ENCODE measurements at places on chromosomes 4 and X.

DNA sequence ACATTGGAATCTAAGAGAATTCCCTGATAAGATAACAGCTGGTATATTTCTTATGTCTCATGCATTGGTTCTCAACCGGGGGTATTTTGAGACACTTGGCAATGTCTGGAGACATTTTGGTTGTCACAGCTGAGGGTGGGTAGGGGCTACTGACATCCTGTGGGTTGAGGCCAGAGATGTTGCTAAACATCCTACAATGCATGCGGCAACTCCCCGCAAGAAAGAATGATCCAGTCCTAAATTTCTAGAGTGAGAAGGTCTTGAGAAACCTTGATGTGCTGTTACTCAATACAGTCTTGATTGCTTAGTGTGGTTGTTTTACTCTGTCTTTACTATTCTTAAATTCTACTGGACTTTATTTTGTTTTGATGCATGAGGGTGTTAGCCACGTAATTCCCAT lies 287.2 kb downstream of the FRMPD4 start:
- no peak for DNase-seq

GRCh38 chrX:64188901-64189300 lies 16.6 kb downstream of the AMER1 start:
- no peak for DNase-seq

DNA sequence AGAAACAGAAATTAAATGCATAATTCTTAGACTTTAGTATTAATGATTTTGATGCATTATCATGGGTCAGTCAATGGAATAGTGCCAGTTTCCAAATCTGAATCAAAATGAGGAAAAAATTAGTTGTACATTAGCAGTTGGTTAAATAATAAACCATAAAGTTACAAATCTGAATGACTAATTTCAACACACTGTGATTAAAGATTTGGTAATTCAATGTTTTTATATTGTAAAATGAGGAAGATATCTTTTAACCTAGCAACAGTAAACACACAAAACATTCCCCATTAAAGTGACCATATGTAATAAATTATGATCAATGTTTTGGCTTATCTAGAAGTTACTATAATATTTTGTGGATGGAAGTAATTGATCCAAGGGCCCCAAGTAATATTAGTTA lies 1.6 kb downstream of the FBXO8 start:
- no peak for DNase-seq

DNA sequence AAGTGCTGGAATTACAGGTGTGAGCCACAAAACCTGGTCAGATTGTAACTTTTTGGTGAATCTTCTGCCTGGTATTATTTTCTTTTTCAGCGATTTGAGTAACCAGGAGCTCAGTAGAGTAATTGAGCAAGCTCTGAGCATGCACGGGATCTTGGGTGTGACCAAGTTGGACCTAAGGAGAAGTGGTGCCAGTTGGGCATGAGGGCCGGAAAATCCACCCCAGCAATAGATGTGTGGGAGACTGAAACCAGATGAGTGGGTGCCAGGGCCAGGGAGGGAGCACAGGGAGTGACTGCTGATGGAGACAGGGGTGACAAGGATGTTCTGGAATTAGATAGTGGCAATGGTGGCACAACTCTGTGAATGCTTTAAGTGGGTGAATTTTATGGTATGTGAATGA lies 3.7 kb upstream of the CCNQ start:
- no peak for DNase-seq

- DNase-seq, result no peak
Observed at GRCh38 chrX:131816551-131817136, 206.5 kb upstream of the STK26 start.

DNA sequence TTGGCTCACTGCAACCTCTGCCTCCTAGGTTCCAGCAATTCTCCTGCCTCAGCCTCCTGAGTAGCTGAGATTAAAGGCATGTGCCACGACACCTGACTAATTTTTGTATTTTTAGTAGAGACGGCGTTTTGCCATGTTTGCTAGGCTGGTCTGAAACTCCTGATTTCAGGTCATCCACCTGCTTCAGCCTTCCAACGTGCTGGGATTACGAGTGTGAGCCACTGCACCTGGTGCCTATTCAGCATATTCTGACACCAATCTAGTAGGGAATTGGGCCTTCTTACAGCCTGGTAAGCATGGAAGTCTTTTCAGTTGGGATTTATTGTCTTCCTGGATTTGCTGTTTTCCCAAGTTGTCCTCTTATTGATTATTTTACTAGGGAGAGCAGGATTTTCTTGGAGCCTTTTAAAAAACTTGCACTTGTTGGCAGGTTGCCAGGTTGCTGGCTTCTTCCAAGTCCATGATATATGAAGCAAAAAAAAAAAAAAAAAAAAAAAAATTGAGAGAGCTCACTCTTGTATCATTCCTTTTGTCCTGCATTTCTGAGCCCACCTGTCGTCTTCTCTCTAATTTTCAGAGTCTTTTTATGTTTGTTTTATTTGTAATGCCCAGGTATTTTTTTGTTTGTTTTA lies 43.7 kb downstream of the TMPRSS11E start:
- DNase-seq, result no peak

DNA sequence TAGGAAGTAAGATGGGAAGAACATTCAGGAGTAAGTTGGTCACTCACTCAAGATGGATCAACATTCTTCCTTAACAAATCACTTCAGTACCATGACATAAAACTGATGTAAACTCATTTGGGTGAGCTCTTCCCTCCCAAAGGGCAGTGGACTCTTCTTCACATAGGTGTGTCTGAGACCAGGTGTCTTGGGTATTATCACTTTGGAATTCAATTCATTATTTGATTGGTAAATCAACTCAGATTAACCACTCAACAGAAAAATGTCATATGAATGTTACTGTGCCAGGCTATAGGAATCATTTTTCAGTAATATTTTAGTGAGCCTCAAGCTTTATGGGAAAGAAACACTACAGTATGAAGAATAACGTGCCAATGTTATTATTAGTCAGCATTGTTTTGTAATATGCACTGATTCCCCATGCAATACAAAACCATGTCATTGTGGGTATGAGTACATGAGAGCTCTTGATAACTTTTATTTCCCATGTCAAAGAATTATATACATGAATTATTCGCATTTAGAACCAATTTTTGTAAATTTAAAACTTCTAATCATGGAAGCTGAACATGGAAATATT lies 58.6 kb upstream of the ETNPPL start:
- no peak for DNase-seq

- DNase-seq, result no peak
Observed at GRCh38 chrX:2684256-2684655, 6.8 kb upstream of the CD99 start.

DNA sequence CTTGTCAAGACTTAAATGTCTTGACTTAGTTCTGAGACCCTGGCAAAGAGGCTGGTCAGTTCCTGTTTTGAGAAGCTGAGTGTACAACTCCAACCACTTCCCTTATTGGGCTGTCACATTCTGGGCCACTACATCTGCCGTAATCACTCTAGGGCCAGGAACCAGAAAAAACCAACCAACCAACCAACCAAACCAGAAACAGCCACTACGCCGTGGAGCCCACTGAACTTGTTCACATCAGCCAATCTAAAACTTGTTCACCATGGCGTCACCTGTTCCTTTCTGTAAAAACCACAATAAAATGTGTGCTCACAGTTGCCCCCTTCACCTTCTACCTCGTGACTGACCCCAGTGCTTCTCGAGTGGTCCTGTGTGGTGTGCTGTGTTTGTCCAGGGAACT lies 107.3 kb downstream of the JADE1 start:
- no peak for DNase-seq

DNA sequence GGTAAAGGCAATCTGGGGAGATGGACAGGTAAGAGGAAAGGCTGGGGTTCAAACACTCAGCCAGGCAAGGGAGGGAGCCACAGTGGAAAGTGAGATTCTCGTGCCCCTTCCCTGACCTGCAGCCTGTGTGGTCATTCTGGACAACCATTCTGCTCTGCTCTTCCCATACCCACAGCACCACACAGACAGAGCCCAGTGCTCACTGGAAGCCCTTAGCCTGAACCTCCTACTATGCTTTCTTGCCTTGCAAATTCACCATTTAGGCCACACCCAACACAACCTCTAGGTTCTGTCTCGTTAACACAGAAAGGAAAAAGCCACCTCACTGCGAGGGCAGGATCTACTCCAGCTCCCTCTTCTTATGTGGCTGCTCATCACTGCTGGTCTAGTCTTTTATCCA lies 92.7 kb downstream of the SHISA3 start:
- DNase-seq, result no peak

DNA sequence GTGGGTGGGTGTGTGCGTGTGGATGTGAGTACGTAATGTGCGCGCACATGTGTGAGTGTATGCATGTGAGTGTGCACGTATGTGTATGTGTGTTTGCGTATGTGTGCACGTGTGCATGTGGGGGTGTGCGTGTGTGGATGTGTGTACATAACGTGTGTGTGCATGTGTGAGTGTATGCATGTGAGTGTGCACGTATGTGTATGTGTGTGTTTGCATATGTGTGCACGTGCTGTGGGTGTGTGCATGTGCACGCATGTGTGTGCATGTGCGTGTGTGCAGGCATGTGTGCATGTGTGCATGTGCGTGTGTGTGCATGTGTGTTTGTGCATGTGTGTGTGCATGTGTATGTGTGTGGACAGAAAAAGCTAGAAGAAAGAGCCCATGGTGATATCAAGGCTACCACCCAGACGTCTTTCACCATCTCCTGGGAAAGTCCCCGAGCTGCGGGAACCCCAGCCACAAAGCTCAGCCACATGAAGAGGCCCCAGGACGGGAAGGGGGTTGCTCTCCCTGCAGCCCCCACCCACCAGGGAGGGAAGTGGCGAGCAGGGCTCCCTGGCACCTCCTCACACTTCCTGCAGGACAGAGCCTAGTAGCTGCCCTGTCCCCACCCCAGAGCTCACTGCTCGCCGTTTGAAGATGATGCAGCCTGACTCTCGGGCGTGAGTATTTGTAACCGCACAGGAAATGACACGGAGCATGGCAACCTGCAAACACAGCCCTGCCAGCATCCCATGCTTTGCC lies 108.3 kb downstream of the DCTD start:
- DNase-seq, result no peak

- DNase-seq, result no peak
Observed at GRCh38 chr4:147732518-147733235, 789 bp downstream of the ARHGAP10 start.

DNA sequence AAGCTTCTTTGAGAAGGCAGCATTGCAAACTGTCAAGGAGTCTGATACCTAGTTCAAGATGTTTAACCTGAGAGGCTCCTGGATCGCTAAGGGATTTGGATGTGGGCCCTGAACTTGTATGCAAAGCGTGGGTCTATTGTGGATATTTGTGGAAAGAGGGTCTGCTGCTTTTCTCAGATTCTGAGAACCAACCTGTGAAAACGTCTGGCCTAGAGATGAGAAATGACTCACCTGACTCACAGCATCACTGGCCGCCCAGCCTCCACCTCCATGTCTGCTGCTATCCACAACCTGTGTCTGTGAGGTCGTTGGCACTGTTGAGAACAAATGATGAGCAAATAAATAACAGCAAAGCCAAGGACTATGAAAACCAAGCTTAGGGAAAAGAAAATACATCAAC lies 33.3 kb upstream of the PROM1 start:
- DNase-seq, result no peak

- DNase-seq, result no peak
Observed at GRCh38 chr4:123446865-123447474, 50.4 kb downstream of the SPRY1 start.

DNA sequence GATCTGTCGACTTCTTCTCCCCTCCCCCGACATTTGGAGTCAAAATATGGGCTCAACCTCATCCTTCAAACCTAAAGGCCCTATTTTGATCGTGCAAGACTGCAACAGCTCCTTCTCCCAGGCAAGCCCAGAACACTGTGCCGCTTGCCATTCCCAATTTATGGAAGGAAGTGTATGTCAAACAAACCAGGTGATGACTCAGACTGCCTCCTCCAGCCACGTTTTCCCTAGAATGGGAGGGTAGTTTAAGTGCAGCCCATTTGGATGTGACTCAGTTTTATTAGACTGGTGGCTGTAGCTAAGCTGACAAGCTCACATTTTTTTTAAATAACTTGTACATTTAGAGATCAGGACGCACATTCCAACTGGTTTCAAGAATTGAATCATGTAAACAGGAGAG lies 570.4 kb upstream of the DIPK2B start:
- DNase-seq, result no peak

GRCh38 chrX:87409113-87409841 lies 108.3 kb upstream of the KLHL4 start:
- no peak for DNase-seq

- DNase-seq, result no peak
Observed at GRCh38 chr4:105280338-105281123, 133.9 kb downstream of the TET2 start.

DNA sequence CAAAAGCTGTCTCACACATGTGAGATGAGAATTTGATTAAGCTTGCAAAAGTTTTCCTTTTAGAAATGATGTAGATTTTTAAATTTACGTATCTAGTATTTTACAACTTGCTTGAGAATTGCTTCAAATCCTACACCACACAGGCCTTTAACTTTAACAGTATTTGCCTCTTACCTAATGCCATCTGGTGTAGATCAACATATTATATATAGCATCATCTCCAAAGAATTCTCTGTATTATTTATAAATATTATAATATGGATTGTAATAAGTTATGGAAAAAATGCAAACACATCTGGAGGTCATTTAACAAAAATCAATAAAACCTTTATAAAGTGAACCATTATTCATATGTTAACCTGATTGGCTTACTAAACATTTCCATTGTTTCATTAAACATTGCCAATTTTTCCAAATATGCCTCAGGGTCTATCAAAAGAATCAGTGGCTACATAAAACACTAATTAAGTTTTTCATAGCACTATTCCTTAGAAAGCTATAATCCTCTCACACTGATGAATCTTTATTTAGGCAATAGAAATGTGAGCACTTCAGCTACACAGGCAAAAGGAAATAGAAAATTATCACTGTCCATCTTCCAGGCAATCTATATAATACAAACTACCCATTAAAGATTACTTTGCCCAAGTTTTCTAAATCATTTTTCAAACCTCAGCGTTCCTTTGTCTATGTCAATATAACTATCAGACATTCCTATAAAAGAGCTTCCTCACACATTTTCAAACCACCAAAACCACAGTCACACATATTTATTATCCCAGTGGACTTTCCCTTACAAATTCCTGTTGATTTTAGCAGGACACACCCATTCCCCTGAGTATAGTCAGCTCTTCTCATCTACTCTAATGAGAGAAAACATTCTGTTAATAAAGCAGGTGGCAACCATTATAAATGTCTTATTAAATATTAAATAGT lies 83.5 kb upstream of the INTU start:
- DNase-seq, result no peak

DNA sequence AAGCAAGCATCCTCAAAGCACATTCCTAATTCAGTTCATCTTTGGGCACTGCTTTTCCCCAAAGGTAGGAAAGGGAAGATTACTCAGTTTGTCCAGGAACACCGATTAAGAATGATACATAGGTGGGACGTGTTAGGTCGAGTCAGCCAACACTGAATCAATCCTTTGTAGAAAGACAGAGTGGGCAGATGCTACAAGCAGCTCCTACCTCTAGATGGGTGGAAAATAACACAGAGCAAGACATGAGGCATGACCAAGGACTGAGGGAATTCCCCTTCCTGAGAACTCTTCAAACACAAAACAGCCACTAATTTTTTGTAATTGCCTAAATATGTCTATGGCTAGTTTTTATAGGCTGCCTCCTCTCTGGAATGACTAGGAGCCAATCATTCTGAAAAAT lies 331.7 kb downstream of the HNRNPD start:
- no peak for DNase-seq
